ENCODE measurements at places on chromosomes 12 and 14.

- DNase-seq = no peak
Observed at GRCh38 chr14:68340262-68340661, 452.6 kb downstream of the ZFP36L1 start.

GRCh38 chr12:113214895-113215400 is 6.3 kb upstream of the TPCN1 start:
- no peak for DNase-seq

- DNase-seq = no peak
Observed at GRCh38 chr14:76784266-76784874, 23.1 kb downstream of the VASH1 start.

- no peak for DNase-seq
Observed at GRCh38 chr12:130878193-130879185, 6.6 kb downstream of the RAN start.

GRCh38 chr12:66345956-66346355 is 43.7 kb downstream of the HELB start:
- DNase-seq = no peak

- no peak for DNase-seq
Observed at GRCh38 chr12:111607239-111607638, 8.1 kb upstream of the ATXN2 start.

GRCh38 chr12:20701106-20701505 is 6.0 kb downstream of the SLCO1C1 start:
- no peak for DNase-seq

DNA sequence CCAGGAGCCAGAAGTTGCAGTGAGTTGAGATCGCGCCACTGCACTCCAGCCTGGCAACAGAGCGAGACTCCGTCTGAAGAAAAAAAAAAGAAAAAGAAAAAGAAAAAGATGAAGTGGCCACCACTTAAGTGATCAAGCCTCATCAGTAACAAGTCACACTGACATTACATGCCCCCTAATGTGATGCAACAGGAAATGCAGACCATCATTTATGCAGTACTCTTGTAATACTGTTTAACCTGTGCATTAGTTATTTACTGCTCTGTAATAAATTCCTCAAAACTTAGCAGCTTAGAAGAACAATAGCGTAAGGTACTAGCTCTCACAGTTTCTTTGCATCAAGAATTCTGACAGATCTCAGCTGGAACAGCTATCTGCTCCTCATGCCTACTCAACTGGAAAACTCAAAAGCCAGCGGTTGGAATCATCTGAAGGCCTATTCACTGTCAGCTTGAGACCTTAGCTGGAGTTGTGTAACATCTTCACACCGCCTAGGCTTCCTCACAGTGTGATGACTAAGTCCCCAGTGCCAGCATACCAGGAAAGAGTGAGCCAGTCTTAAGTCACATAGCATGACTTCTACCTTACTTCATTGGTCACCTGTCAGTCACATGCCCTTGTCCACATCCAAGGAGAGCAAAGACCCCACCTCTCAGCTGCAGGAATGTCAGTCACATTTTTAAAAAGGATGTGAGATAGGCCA is 31.5 kb downstream of the EPS8 start:
- no peak for DNase-seq

- peak; percentile 20 for DNase-seq
Observed at GRCh38 chr14:100155049-100155621, 4.3 kb downstream of the DEGS2 start.

DNA sequence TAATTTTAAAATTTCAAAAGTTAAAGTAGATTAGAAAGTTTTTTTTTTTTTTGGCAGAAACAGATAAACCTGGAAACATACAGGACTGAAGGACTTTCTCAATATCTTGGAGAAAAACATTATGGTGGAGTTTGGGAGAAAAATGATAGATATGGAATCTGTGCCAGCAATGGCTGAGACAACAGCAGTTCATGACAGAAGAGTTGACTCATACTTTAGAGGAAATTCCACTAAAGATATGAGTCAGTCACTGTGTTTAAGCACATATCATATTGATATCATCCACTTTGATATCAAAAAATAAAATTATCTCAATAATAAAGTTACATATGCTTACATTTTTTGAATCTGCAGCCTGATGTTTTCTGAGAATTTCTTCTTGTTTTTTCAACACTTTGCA is 193.9 kb upstream of the OR4E1 start:
- no peak for DNase-seq

GRCh38 chr12:62697893-62698292 is 231.3 kb downstream of the MON2 start:
- no peak for DNase-seq

- no peak for DNase-seq
Observed at GRCh38 chr14:48035836-48036235, 360.4 kb upstream of the MDGA2 start.

GRCh38 chr12:124551268-124552144 is 15.9 kb downstream of the NCOR2 start:
- peak; percentile 47 for DNase-seq

- DNase-seq = no peak
Observed at GRCh38 chr12:39592295-39592694, 27.3 kb downstream of the ABCD2 start.

- no peak for DNase-seq
Observed at GRCh38 chr14:79599239-79599638, 612.1 kb downstream of the DIO2 start.

- DNase-seq = no peak
Observed at GRCh38 chr14:42319996-42320395, 713.3 kb downstream of the LRFN5 start.

DNA sequence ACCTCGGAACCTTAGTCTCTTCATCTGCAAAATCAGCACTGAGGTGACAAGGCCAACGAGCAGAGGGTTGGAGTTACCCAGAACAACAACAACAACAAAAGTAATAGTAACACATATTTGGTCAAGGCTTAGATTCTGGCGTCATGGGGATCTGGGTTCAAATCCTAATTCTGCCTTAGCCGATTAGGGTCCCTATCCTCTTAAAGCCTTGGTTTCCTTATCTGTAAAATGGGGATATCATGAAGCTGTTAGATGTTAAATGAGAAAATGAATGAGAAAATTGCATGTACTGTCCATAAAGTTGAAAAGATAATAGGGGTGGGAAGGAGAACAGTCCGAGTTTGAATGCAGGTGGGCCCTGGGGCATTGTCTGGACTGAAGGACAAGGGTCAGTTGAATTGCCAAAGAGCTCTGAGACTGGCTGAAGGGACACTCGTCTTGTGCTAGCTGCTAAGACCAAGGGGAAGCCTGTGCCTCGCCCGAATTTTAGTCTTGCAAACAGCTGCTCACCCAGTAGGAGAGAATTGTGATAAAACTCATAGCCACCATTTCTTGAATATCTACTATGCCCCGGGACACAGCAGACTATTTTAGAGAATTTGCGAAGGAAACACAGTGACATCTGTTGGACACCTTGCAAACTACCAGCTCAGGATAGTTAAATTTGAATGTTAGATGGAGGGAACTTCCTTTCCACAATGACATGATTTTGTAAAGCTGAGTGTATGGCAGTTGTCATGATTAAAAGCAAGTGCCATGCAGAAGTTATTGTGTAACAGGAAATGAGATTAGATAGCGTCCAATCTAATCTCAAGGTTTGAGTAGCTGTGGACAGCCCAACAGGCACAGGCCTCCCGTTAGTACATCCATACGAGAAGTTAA is 6.8 kb upstream of the HNF1A start:
- DNase-seq = no peak

GRCh38 chr12:73413974-73414373 is 1123.7 kb upstream of the ATXN7L3B start:
- no peak for DNase-seq

- DNase-seq = no peak
Observed at GRCh38 chr14:83342590-83342989, 1808.9 kb upstream of the SEL1L start.

- DNase-seq = no peak
Observed at GRCh38 chr12:3746758-3747157, 6.2 kb downstream of the CRACR2A start.

- DNase-seq = peak; percentile 5
Observed at GRCh38 chr12:112018571-112019237, 5.5 kb downstream of the ERP29 start.

DNA sequence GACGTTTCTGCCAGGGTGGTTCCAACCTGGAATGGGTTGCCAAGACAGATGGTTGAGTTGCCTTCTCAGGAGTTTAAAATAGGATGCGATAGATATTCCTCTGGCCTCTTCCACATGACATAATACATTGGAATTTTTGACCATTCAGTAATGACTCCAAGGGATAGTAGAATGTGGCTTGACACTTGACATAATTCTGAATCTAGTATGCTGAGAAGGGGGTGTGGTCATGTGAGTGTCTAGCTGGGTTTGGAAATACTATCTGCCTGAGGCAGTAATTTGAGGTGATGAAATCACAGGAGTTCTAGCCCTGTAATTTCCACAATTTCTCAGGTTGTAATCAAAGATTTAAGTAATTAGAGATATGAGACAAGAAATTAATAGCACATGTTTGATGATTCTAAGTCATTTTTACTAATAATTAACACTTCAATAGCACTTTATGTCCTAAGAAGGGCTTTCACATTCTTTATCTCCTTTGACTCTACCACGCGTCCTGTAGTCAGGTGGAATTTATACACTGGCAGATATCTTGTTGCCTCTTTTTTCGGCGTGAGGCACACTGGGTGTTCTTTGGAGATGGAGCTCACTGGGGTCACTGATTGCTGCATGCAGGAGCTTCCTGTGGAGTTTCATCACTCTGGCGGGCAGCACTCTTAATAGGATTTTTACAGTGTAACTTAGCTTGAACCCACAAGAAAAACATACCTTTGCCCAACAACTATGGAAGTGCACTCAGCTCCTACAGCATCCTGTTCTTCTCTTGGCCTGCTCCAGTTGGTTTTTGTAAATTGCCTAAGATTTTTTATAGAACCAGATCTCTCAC is 3.2 kb upstream of the AMIGO2 start:
- no peak for DNase-seq

DNA sequence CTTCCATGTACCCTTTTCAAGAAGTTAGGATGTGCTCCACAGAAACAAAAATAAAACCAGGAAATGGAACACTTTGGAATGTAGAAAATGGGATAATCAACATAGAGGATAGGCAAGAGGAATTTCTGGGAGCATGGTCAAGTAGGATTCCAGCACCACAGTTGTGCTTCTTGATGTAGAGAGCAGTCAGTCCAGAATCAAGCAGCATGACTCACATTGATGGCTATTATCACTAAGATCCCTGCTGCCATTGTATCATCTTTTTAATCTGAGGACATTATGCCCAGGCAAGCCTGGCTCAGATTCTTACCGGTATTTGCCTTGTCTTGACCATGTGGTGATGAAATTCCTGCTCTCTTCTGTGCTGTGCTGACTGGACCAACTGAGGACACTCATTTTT is 5.7 kb downstream of the ETFRF1 start:
- DNase-seq = no peak

DNA sequence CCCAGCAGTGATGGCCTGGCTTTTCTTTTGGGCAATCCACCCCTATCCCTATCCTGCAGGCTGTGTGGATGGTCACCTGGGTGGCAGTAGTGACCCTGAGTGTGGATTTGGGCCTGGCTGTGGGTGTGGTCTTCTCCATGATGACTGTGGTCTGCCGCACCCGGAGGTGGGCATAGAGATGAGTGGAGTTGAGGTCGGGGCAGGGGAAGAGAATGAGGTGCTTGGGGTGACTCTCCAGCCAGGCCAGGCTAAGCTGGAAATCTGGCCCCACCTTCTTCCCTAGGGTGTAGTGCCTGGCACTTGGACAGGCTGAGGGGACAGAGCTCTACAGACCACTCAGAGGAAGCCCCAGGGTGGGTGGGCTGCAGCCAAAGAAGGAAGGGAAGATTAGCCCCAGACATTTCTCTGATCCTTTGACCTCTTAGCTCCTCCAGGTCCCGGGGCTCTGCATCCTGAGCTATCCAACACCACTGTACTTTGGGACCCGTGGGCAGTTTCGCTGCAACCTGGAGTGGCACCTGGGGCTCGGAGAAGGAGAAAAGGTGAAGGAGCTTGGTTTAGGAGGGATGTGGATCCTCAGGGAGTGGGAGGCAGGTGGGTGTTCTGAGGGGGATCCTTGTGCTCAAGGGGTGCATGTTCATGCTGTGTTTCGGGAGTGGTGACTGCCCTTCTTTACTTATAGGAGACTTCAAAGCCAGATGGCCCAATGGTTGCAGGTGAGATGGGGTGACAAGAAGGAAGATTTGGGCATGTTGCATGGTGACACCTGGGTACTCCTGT is 8.4 kb downstream of the B4GALNT1 start:
- no peak for DNase-seq

- DNase-seq = no peak
Observed at GRCh38 chr14:34951286-34951685, 31.5 kb upstream of the SRP54 start.

- no peak for DNase-seq
Observed at GRCh38 chr14:69068744-69069421, 84.0 kb downstream of the DCAF5 start.

DNA sequence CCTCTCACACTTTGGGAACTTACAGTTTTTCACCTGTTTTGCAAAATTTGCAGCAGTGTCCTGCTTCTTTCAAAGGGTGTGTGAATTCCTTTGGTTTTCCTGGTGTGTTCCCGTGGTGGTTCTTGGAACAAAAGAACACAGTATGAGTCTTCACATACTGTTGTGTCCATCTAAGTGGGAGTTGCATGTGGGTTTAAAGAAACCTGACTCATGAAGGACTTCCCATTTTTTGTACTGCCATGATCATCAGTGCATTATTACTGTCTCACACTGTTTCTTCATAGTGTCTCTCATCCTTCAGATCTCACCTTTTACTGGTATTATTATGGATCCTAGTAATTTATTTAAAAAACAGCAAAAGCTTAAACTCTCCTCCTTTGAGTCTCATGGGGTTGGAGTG is 3.8 kb upstream of the GZMH start:
- no peak for DNase-seq

- no peak for DNase-seq
Observed at GRCh38 chr12:5060958-5061357, 17.3 kb downstream of the KCNA5 start.

DNA sequence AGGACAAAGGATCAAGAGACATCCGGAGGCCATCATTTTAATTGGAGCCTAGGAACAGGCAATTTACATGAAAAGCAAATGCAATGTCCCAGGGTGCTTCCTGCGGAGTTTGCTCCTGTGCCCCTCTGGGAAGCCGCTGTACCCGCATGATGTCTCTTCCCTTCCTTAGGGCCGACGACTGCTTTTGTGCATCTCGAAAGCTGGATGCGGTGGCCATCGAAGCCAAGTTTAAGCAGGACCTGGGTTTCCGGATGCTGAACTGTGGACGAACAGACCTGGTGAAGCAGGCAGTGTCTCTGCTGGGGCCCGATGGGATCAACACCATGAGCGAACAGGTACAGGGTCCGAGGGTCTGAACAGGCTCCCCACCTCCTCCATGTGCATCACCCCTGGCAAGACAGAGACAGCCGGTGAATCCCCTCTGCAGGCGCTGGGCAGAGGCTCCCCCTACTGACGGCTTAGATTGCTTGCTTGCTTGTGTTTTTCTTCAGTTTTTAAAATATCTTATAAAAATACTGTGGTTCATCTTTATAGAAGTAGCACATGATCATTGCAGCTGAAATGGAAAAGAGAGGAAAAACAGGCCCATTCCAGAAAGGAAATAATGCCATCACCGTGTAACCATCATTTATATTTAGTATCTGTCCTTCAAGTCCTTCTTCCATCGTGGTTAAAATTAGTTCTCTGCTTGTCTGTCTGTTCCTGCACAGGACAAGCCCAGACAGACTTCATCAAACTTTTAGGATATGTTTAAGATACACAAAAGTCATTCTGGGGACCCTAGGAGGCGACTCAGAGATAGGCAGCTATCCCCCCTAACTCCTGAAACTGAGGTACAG is 75.4 kb upstream of the PWP1 start:
- peak; percentile 15 for DNase-seq

GRCh38 chr12:50615907-50616296 is 111.1 kb downstream of the DIP2B start:
- DNase-seq = no peak

Measured in NCI-H1092 treated with DMSO at 0.1 percent for 48 hours (cell line).